ENCODE measurements at places on chromosomes 7 and 10.

- no peak for DNase-seq
Observed at GRCh38 chr10:14583252-14583651, 191.4 kb downstream of the FAM107B start.

GRCh38 chr7:139582671-139583155, 59.2 kb downstream of the CLEC2L start:
- no peak for DNase-seq

DNA sequence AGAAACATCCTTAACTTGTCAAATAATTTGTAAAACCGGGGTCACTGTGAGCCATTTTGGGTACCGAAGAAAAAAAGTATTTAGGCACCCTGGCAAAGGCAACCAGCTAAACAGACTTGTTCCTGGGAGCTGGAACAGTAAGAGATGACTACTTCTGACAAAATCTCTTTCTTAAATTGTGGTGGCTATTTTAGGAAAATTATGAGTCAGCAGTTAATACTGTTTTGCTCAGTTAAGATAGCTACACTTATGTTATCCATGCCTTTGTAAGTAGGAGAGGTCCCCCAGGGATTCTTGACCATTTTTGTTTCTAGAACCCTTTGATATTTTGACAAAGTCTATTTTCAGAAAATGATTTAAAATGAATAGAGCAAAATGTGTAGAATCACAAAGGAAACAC, 68.7 kb downstream of the TAX1BP1 start:
- no peak for DNase-seq

GRCh38 chr10:37667736-37668135, 189.7 kb downstream of the ZNF248 start:
- DNase-seq, result no peak

DNA sequence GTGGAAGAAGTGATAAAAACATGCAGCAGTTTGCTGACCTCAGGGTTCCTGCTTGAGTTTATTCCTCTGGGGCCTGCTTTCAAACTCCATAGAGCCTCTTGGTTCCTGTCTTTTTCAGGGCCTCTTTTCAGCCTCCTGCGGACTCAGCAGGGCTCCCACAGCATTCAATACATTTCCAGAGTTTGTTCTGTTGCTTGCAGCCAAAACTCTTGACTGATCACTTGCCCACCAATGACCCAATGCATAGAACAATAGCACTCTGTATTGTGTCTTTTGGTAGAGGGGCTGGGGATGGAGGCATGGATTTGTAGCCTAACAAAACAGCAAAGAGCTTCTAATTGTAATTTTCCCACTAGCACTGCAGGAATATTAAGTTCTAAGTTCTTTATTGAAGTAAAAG, 50.8 kb upstream of the CREB5 start:
- DNase-seq, result peak; percentile 16

GRCh38 chr10:133186416-133187090, 26.5 kb downstream of the KNDC1 start:
- DNase-seq, result no peak

Measured in Ammon's horn (tissue), 1 donor.